EH (cell line): ENCODE measurements at places on chromosomes 7 and 10.
A peak's percentile ranks its signal among the peaks of the same experiment; 100 is the strongest.

DNA sequence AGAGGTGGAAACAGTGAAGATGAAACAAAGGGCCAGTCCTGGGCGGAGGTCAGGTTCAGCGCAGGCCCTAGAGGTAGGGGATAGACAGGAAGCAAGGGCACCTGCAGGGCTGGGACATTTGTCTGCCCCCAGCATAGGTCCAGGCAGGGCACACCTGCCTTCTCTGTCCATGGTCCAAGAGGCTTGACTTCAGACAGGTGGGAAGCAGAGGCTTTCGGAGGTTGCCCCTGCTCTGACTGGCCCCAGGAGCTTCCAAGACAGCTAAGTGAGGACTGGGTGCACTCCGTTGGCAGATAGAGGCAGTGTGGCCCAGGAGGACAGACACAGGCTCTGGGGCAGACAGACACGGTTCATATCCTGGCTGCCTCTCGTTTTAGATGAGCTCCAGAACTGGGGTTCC, 71.6 kb upstream of the GRB10 start:
- no peak for DNase-seq

DNA sequence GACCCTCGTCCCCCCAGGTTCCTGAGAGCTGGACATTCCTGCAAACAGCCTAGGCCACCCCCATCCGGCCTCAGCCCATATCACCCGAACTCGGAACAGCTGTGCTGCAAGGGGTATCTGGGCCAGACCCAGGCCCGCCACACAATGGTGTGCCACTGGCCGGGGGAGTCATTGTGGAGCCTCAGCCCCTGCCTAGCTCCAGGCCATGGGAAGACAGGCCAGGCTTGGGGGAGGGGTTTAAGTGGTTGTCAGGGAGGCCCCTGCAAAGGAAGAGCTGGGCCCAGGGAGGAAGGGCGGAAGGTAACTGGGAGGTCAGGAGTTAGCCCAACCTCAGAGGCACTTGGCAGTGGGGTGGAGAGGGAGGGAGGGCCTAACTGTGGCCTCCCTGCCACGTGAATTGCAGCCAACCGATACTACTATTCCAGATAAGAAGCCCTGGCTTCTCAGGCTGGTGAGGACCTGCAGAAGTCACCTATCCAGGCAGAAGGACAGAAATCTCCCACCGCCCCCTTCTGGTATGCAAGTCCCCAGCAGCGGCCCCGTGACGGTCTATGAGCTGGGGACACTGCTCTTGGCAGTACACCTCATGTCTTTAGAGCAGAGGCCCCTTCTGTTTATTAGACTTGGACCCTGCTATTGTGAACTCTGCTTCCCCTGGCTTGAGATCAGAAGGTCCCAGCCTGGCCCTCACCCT, 26.8 kb downstream of the VSIR start:
- no peak for DNase-seq

DNA sequence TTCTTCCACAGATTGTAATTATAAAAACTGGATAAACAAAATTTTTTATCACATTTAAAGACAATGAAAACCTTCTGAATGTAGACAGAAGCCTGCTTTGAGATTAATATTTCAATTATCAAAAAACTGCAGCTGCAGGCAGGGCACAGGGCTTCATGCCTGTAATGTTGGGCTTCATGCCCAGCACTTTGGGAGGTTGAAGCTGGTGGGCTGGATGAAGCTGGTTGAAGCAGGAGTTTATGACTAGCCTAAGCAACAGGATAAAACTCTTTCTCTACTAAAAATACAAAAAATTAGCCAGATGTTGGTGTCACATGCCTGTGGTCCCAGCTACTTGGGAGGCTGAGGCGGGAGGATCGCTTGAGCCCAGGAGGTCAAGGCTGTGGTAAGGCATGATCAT, 41.2 kb downstream of the PDZD8 start:
- peak; percentile 19 for DNase-seq

DNA sequence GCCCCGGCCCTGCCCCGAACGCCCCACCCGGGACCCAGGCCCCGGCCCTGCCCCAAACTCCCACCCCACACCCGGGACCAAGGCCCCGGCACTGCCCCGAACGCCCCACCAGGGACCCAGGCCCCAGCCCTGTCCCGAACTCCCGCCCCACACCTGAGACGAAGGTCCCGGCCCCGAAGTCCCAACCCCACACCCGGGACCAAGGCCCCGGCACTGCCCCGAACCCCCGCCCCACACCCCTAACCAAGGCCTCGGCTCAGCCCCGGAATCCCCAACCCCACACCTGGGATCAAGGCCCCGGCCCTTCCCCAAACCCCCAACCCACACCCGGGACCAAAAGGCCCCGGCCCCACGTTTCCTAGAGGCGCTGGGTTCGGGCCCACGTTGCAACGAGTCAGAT, 1.1 kb upstream of the LARP4B start:
- DNase-seq: no peak

- DNase-seq: peak; percentile 62
These were observed 194.8 kb downstream of the MAD1L1 start for GRCh38 chr7:2037808-2038522.

- no peak for DNase-seq
These were observed 166.2 kb upstream of the STEAP1 start for GRCh38 chr7:89988074-89988473.

DNA sequence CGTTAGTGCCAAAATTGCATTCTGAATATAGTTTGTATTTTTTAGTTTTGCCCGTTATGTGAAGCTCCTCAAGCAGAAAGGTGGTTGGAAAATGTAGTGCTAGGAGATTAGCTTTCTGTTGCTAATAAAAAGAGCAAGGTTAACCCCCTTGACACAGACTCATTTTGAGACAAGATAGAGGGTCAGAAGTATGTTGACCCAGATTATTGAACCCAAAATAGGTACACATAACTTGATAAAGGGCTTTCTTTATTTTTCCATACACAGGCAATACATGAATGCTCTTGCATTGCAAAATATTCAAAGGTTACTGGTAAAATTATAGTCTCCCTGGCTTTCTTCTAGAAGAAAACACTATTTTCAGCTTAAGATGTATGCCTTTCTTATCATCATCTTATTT, 10.0 kb upstream of the PON2 start:
- DNase-seq: no peak

GRCh38 chr7:106050002-106050745, 61.9 kb downstream of the SYPL1 start:
- DNase-seq: peak; percentile 81

- DNase-seq: peak; percentile 60
These were observed 25.5 kb downstream of the RNLS start for GRCh38 chr10:88557658-88558057.

GRCh38 chr10:3090914-3091787, 23.8 kb downstream of the PFKP start:
- peak; percentile 83 for DNase-seq

DNA sequence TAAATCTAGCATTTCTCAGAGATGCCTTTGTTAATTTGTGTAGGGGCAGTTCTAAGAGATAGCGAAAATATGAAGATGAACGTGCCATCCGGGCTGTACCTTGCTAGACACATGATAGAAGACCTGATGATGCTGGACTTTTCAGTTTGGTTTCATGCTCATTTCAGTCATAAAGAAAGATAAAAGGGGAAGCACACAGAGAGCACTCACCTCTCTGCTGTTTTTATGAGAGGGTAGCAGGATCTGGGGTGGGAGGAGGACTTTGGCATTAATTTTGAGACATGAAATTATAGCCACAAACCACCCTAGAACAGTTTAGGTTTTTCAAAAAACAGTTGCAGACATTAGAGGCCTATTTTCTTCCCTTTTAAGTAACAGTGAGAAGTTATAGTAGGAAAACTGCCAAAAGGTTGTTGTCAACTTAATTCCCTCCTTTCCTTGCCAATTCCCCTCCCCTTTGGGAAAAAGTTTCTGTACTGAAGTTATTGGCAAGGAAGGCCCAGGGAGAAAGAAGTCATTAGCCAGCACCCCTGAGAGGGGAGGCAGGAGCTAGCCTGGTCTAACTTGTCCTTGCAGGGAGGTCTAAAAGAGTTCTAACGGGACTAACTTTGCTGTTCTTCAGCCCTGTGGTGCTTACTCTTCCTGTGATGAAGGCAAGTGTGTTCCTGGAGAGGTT, 2.6 kb downstream of the ST7 start:
- DNase-seq: peak; percentile 20

- no peak for DNase-seq
These were observed 15.7 kb downstream of the PKD1L1 start for GRCh38 chr7:47932466-47933037.

DNA sequence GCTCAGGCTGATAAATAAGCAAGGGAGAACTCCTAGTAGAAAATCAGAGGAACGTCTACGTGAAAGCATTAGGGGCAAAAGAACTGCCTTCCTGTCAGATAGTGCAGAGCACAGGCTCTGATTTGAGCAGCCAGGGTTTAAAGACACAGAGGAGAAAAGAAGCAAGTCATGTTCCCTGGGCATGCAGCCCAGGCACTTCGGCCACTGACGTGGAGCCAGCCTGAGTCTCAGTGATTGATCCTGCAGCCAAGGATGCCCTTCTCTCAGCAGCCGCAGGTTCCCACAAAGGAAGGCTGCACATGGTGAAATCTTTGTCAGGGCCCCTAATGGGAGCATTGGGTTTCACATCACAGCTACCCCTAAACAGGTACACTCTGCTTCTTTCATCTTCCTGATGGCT, 161.7 kb upstream of the HPS1 start:
- no peak for DNase-seq

DNA sequence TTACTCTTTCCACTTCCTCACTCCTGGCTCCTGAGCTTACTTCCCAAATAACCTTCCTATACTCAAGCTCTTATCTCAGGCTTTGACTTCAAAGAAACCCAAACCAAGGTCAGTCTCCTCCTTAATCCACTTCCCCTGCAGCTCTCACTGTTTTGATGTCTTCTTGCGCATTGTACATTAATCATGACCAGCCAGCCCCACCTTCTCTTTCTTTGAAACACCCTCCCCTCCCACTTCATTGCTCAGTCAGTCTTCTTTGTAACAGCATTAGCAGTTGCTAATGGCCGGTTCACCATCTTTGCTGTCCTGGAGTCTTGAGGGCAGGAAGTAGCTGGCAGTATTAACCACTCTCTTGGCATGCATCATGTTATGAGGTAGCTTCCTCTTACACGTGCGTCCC, 57.9 kb upstream of the CHCHD3 start:
- no peak for DNase-seq

DNA sequence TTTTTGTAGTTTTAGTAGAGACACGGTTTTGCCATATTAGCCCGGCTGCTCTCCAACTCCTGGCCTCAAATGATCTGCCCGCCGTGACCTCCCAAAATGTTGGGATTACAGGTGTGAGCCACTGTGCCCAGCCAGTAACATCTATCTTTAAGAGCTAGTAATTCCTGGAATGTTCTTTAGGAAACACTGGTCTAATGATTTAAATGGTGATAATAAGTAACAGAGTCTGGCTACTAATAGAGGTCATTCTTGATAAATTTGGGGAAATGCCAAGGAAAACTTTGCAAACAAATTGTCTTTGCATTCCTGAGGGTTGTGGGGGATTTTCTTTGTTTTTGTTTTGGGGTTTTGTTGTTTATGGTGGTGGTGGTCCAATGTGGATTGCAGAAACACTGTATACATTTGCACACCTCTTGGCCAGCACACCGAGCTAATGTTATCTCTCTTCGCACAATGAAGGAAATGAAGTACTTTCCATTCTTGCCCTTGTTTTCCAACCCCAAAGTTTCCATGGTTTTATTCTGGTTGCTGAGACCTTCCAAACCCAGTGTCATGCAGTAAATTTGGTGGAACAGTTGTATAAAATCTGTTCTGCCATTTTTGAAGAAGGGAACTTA, 51.3 kb upstream of the WIPF3 start:
- DNase-seq: no peak

- no peak for DNase-seq
These were observed 19.3 kb upstream of the PRKAR1B start for GRCh38 chr7:746155-747061.

- DNase-seq: no peak
These were observed 126.1 kb downstream of the PFKFB3 start for GRCh38 chr10:6328699-6329423.

DNA sequence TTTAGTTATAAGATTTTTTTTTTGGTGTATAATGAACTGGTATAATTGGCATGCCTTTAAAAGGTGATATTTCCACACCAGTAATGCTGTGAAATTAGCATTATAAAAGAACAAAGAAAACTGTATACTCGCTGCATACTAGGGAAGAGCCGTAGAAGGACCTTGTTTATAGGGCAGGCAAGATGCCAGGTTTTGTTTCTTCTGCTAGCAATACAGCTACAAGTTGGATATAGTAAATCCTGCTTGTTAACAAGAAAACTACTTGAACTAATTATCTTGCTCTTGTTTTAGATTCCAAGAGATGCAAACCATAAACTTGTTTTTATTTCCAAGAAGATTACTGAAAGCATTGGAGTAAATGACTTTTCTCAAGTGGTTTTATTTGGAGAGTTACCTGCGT, 1.9 kb downstream of the DNAH11 start:
- DNase-seq: peak; percentile 9

- no peak for DNase-seq
These were observed 121.2 kb upstream of the PRKCQ start for GRCh38 chr10:6701289-6701688.

GRCh38 chr10:130762491-130762890, 549.0 kb downstream of the TCERG1L start:
- no peak for DNase-seq

- DNase-seq: peak; percentile 77
These were observed 26.5 kb upstream of the GSAP start for GRCh38 chr7:77442636-77443035.

GRCh38 chr7:138166681-138167080, 90.4 kb downstream of the AKR1D1 start:
- no peak for DNase-seq

GRCh38 chr10:106540645-106541044, 623.9 kb downstream of the SORCS1 start:
- DNase-seq: peak; percentile 79

- no peak for DNase-seq
These were observed 23.0 kb downstream of the TMEM176A start for GRCh38 chr7:150823484-150824126.

GRCh38 chr10:89946106-89946505, 244.7 kb downstream of the KIF20B start:
- peak; percentile 18 for DNase-seq

GRCh38 chr10:22713853-22714478, 412 bp downstream of the PIP4K2A start:
- DNase-seq: peak; percentile 35

GRCh38 chr7:38951213-38951612, 26.5 kb upstream of the POU6F2 start:
- DNase-seq: no peak

- no peak for DNase-seq
These were observed 9.8 kb downstream of the RHBDD2 start for GRCh38 chr7:75888464-75889222.

DNA sequence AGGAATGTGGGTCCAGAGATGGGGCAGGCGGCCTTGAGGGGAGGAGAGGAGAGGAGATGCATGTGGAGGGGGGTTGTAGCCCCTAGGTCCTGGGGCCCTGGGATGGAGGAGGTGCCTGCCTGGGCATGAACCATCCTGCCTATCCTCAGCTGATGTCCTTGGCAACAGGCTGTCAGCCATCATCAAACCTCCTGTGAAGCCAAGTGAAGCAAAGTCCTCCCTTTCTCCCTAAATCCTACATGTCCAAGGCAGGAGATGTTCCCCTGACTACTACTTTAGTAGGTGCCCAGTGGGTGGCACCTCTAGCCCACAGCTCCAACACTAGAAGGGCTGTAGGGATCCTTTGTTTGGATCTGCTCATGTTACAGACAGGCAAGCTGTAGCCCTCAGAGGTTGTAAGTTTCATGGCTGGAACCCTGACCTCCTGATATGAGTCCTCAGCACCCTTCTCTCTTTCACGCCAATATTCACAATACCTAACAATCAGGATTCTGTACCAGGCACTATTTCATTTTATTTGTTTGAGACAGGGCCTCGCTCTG, 66.6 kb upstream of the SYPL1 start:
- DNase-seq: peak; percentile 69

GRCh38 chr10:27600930-27601329, 96.8 kb downstream of the RAB18 start:
- no peak for DNase-seq
